A172 (cell line): ENCODE measurements at places on chromosomes 5 and 9. TPM values are rescaled to one million over a fixed set of nuclear protein-coding genes. Genes with fewer than 3 reads are reported as not detected.

Gene RBM22
- 36.4 and 45.8 TPM in 2 replicates for total RNA-seq

DNA sequence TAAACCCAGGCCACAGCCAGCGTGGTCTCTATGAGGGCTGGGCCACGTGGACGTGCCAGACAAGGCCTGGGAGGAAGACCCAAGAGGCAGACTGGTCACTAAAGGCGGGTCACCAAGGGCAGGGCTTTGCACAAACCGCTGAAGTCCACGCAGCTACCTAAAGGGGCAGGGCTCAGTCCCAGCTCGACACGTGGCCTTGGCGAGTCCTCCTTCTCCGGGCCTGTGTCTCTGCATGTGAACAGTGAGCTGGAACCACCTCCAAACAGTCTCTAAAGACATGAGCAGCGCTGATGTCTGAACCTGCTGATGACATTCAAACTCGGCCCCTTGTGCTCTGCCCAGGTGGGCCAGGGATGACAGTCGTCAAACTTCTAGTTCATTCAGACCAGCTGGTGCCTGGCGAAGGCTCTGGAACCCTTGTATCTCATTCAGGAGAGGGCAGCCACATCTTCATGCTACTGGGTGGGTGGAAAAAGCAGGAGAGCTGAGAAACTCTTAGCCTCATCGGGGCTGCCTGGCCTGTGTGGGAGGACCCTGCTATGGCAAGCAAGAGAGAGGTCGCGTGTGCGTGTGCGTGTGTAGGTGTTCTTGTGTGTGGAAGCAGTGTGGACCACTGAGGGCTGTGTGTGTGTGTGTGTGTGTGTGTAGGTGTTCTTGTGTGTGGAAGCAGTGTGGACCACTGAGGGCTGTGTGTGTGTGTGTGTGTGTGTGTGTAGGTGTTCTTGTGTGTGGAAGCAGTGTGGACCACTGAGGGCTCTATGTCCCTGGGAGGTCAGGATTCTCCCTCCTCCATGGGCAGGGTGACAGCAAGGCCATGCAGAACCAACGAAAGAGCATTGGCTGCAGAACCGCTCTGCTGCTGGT, 14.1 kb upstream of the SLC25A51 start:
- no peak for DNase-seq

DNA sequence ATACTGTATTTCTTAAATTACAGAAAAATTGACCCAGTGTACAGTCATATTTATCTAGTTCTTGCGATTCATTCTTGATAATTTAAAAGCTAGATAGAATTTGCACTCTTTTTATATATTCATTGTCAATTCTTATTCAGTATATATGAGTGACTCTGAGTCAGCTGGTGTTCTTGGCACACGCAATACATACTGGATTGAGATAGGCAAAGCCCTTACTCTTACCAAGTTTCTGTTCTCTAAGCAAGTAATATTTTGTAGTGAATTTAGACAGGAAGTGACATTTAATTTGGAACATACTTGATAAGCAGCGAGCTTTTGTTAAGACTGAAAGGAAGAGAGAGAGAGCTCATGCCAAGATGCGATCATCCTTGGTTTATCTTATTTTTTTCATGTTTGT, 57.7 kb downstream of the GPBP1 start:
- no peak for DNase-seq

- peak; percentile 22 for DNase-seq
These were observed 518.5 kb downstream of the NR2F1-AS1 start for GRCh38 chr5:93062548-93062947.

- no peak for DNase-seq
These were observed 20.6 kb downstream of the LAMC3 start for GRCh38 chr9:131029574-131029952.

GRCh38 chr5:148911386-148911785, 85.0 kb downstream of the ADRB2 start:
- peak; percentile 22 for DNase-seq

DNA sequence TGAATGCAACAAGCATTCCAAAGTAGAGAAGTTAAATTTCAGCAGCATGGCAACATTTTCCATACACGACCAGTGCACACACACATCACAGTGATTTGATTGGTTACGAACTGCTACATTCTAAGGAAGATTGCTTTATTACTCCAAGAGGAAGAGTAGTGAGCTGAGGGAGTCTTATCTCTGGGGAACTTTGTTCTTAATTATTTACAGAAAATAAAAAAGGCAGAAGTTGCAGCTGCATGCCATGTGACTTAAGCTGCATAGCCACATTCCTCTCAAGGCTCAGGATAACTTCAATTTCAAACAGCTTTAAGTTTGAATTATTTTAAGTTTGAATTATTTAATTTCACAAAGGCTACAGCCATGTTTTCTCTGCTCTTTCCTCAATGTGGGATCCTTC, 71.6 kb upstream of the HSPB3 start:
- DNase-seq = no peak

- no peak for DNase-seq
These were observed 894.9 kb upstream of the CTNND2 start for GRCh38 chr5:12799165-12799564.

- DNase-seq = no peak
These were observed 51.8 kb downstream of the EHMT1 start for GRCh38 chr9:137670391-137671195.

- no peak for DNase-seq
These were observed 59.4 kb upstream of the C5orf46 start for GRCh38 chr5:147965715-147966114.

DNA sequence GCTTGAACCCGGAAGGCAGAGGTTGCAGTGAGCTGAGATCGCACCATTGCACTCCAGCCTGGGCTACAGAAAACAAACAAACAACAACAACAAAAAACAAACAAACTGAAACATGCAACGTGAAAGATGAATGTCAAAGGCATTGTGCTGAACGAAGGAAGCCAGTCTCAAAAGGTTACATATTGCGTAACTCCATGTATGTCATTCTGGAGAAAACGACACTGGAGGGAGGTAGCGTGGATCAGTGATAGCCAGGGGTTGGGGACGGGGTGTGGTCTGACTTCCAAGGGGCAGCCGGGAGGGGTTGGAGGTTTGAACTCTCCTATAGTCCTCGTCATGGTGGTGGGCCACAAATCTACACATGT, 12.1 kb upstream of the WDR5 start:
- no peak for DNase-seq

DNA sequence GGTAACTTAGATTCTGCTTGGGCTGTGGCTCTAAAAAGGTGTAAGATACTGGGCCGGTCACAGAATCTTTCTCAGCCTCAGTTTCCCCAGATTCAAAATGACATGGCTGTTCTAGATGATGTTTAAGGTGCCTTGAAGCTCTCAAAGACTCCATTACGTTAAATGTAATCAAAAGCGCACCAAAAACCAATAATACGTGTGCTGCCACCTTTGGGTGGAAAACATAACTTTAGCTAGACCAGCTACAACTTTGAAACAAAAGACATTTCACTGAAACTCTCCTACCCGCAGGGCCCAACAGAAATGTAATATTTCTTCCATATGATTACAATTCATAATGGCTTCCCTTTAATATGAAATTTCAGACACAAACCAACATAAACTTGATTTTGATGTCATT, 35.0 kb upstream of the PCSK5 start:
- peak; percentile 7 for DNase-seq
